HepG2 (cell line): ENCODE measurements at places on chromosomes 6 and 20.

DNA sequence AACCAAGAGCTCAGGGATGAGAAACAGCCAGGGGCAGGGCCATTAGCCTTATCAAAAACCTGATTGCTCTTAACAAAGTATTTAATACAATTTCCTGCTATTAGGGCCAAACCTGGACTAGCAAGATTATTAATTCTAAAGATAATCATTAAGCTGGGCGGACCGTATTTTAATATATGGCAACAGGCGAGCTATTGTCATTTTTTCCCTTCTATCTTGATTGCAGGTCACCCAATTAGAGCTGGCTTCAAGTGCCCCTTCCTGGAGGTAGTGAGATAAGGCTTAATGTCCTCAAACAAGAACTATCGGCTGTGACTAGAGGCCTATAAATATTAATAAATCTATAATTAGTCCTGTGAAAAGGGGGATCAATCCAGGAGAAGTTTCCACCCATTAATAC is 66.0 kb upstream of the BLCAP start:
- no peak for DNase-seq

DNA sequence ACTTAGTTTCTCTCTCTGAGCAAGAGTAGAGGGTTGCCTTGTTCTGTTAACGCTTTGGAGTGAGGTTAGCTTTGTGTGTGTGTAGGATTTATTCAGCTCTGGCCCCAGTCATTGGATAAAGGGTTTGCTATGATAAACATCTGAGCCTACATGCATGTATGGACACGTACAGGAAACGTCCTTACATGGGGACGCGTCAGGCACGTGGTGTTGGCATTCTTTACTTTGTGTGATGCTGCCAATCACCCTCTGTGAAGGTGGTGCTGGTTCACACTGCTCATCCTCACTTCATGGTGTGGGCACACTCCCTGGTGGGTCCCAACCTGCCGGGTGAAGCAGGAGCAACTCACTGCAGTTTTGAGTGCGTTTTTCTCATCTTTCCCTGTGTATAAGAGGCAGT is 53.4 kb upstream of the CD93 start:
- no peak for DNase-seq

GRCh38 chr6:155530219-155530834 is 74.7 kb upstream of the NOX3 start:
- peak; percentile 73 for DNase-seq

- DNase-seq: no peak
These were observed 103.0 kb upstream of the KCNK16 start for GRCh38 chr6:39425346-39426072.

DNA sequence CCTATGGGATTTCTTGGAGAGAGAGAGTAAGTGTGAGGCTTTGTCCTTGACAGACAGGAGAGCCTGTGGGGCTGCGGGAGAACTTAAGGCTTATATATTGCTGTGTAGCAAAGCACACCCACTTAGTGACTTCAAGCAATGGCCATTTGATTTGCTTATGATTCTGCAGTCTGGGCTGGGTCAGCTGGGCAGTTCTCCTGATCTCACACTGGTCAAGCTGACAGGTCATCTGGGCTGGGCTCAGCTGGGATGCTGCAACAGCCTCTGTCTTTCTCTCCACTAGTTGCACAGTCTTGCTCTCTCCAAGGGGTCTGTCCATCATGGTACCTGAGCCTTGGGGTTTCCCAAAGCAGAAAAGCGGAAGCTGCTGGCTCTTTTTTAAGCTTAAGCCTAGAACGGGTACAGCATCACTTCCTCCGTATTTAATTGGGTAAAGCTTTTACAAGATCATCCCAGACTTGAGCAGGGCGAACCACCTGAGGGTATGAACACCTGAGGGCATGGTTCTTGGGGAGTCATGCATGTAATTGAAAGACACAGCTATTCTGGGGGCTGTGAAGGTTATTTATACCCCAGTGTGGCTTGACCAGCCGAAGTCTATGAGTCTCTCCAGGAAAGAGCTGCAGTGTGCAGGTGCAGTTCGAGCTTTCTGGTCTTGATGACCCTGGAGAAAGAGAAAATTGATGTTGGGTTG is 13.3 kb upstream of the GGTLC1 start:
- DNase-seq: no peak

GRCh38 chr20:56440346-56441007 is 27.9 kb upstream of the RTF2 start:
- no peak for DNase-seq

GRCh38 chr20:41203660-41204059 is 66.3 kb downstream of the PLCG1 start:
- no peak for DNase-seq

DNA sequence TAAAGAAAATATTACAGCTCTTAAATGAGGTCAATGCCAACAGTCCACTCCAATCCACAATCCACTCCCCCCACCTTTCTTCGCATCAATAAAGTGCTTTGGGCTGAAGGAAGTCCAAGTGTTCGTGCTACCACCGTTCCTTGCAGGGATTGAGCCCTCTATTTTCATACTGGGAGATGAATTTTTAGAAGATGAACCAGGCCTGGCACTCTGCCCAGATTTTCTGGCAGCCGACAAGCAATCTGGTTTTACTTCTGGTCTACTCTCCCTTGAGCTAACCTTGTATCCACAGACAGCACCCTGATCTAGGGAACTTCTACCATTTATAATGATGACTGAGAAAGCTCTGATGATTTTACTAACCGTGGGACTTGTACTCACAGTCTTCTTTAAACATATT is 72.3 kb downstream of the BTBD9 start:
- no peak for DNase-seq

GRCh38 chr6:34005901-34006531 is 139.9 kb downstream of the GRM4 start:
- DNase-seq: no peak

- no peak for DNase-seq
These were observed 1.9 kb downstream of the TMEM239 start for GRCh38 chr20:2817891-2818595.

- no peak for DNase-seq
These were observed 28.0 kb downstream of the IGF2R start for GRCh38 chr6:159996626-159997497.

DNA sequence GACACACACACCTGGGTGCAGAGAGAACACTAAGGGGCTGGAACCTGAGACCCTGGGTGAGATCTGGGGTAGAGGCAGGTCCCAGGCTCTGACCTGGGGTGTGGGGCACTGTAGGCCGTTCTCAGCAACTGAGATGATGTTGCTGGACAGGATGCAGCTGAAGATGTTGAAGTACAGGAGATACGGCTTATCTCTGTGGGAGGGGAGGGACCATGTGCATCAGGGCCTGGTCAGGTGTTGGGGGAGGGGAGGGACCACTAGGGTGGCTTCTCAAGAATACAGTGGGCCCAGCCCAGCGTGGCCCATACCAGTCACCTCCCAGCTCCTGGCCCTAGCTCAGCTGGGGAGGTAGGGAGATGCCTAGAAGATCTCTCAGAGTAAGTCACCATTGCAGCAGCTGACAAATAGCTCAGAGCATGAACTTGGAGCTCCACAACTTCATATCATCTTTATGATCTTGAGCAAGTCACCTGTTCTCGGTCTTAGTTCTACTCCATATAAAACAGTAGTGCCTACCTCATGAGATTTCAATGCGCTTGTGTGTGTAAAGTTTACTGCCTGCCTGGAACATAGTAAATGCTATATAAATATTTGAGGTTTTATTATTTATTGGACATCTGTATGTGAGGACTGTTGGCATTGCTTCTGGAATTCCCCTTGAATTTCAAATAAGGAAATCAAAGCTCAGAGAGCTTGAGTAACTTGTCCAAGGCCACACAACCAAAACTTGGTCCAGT is 3.8 kb downstream of the SLC44A4 start:
- DNase-seq: no peak

DNA sequence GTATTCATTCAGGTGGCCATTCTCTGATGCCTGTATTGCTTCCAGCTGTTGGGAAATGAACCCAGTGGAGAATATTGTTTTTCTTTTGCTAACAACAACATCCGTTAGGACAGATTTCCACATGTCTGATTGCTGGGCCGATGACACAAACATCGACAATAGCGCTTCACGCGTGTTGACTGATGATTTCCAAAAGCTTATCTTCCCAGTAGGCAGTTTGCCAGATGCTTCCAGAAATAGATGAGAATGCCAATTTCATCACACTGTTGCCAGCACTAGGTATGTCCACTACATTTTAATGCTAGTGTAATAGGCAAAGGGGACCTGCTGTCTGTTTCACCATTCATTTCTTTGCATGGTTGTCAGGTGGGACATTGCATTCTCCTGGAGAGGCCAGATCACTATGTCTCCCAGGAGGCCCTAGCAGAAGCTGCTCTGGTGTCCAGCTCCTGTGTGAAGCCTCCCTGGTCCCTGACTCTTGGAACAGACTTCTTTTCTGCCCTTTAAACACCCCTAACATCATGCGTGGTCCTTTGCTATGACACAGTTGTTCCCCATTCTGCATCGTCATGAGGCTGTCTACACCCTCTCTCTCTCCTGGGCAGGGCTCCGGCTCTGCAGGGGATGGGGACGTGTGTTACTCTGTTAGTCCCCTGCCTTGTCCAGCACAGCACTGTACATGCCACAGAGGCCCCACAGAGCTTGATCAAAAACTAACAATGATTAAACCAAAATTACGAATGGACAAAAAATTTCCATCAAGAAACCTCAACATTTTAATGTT is 181.6 kb downstream of the CDH26 start:
- no peak for DNase-seq

- DNase-seq: no peak
These were observed 51.5 kb upstream of the NXT1 start for GRCh38 chr20:23298926-23299672.

DNA sequence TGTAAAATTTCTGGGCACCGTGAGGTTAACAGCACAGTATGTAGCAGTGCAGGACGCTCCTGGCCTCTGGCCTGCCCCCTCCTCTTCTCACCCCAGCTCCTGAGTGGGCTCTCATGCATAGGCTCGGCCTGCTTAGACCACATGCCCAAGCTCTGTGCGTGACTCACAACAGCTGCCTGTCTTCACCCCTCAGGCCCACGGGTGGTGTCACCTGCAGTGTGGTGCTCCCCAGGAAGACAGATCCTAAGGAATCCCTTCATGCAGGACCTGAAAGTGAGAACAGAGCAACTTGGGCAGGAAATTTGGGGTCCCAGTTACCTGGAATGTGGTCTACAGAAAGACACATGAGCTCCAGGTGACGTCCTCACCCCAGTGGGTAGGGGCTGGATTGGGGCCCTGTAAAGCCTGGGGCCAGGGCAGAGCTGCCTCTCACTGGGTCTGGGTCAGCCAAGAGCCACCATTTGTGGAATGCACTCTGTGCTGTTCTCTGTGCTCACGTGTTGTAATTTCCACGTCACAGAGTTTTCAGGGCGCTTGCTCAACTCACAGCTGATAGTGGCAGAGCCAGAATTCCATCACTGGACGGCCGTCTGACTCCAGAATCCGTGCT is 37.0 kb upstream of the PXDC1 start:
- peak; percentile 79 for DNase-seq

DNA sequence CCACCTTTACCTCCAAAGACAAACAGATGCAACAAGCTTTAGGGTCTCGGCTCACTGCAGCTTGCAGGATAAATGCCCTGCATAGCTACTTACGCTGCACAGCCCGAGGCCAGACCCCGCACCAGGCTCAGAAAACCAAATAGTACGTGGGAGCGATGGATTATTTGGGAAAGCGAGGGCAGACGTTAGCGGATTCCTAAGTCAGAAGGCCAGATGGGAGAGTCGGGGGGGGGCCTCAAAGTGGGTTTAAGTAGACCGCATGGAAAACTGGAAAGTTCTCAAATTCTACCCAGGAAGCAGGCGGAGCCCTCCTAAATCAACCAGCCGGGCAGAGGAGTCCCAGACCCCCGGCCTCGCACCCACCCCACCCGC is 382 bp downstream of the SFT2D1 start:
- DNase-seq: no peak

DNA sequence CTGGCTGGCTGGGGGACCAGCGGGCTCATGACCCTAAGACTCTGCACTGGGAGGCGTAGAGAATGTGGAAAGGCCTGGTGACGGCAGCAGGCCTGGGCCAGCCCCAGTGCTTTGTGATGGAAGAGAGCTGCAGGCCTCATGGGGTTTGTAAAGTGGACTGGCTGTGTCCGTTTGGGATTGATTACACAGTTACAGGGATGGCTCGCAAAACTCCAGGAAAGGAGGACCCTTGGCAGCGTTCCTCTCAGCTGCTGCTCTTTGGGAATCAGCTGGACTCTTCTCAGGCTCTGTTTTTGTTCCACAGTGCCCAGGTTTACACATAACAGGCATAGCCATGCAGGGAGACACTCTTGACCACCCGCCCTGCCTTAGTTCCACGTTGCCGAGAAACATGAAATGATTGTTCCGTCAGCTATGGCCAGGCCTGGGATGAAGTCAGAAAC is 89.0 kb downstream of the SLX4IP start:
- no peak for DNase-seq

DNA sequence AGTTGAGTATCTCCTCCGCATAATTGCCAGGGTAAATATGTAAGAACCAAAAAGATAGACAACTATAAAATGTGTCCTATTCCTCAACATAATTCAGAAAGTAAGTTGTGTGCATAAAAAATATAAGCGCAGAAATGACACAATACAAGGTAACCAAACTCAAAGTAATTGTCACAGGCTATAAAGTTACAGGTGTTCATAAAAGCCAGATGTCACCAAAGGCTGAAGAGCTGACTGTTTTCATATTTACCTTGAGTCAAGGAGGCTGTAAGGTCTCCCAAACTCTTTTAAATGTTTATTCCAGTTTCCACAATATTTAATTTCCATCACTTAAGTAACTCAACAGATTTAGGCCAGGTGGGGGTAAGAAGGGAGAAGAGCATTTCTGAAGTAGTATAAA is 192.2 kb upstream of the MARCKS start:
- no peak for DNase-seq
